Dorsolateral prefrontal cortex (tissue), 122 donors: ENCODE measurements at places on chromosomes 1 and 21.

DNA sequence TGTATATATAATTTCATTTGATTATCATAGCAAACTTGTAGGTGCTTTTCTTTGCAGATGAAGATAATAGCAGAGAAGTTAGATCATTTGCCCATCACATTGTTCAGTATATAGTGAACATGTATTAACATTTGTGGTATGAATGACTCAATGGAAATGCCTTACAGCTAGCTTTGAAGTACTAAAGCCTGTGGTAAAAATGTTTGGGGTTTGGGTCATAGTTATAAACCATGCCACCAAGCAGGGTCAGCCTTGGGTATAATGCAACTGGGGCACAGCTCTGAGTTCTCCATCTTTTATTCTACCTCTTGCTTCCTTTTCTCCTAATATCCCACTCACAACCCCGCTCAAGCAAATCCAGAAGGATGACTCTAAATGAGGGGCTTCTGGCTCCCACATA lies 141.6 kb downstream of the KCNT2 start:
- DNase-seq: no peak

DNA sequence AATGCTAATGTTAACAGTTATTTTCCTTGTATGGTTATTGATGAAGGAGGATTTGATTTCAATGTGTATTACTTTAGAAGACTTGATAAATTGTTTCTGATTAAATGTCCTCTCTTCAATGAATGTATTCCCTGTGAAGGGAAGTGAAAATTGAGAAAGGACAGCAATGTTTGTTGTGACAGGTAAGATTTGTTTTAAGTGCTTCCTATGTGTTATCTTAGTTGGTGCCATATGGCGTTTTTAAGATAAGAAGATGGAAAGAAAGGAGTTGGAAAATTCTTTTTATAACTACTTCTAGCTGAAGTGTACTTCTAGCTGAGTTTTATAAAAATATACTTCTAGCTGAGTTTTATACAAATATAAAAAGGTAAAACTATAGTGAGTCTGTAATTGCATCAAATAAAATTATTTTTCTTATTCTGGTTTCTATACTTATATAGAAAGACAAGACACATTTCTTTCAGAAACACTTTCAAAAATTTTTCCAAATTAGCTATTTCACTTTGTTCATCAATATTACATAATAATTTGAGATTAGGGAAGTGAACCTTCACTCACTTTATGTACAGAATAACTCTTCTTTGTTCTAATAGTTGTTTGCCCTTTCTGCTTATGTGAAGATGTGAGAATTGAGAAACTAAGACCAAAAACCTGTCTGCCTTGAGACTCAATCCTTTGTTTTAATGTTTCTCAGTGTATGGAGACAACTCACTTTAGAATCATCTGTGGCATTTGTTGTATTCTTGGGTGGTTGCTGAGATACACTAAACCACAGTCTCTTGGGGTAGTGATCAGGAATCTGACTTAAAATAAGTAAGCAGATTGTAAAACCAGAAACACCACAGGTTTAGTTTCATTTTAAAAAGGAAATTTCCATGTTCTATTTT lies 382.9 kb upstream of the B3GALT2 start:
- DNase-seq: no peak

DNA sequence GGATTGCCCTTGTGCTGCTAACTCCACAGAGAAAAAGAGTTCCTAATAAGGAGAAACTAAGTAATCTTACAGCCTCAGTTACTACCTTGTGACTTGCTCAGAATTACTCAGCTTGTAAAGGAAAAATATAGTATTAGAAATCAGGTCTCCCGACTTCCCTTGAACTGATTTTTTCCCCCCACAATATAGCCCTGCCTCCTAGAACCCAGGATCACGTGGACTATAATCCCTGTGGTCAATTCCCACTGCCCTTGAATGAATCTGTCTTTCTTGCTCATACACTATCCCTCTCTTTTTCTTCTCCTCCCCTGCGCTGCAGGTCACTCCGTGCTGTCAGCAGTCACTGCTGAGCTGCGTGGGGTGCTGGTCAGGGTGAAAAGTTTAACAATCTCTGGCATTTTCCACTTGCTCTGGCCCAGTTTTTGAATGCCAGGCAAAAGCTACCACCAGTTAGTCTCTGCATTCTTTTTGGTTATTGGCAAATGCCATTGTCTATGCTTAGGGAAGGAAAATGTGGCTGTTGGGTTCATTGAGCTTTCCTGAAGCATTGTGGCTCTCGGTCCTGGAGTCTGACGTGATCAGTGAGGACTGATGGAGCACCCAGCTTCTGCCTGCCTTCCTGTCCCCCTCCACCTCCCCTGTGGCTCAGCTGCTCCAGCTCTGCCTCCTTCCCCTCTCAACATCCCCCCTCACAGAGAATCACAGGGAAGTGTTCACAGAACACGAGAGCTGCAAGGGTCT lies 1.9 kb upstream of the MYOC start:
- no peak for DNase-seq

DNA sequence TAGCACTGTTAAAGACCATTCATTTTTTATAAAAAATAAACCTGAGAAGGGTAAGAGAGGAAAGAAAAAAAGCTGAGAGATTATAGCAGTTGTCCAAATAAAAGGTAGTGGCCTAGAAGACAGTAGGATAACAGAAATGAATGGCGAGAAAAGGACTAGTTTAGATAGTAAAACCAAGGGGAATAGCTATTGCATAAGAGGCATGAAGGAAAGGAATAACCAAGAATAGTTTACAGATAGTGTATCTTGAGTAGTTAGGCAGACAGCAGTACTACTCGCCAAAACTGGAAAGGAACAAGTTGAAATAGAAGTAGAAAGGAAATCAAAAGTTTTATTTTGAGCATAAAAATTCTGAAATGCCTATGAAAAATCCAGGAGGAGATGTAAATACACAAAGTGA lies 70.5 kb downstream of the EIF4G3 start:
- DNase-seq: no peak

GRCh38 chr1:116374353-116375147 lies 1.5 kb downstream of the ATP1A1 start:
- no peak for DNase-seq
